ENCODE measurements at places on chromosomes 16 and 17.

GRCh38 chr17:80559825-80560251 is 15.2 kb downstream of the RPTOR start:
- no peaks in the 10 kb centered on the region for H3K36me3 ChIP-seq
- H3K27me3 ChIP-seq, result no peaks in the 10 kb centered on the region
- DNase-seq, result no peak
- H3K27ac ChIP-seq, result no peak overlapping the region
- no peaks in the 10 kb centered on the region for H3K4me1 ChIP-seq

- peaks cover 17% of the 10 kb centered on the region for H3K4me1 ChIP-seq
- no peak for DNase-seq
- no peak overlapping the region for H3K4me3 ChIP-seq
- H3K27ac ChIP-seq, result no peak overlapping the region
- no peaks in the 10 kb centered on the region for H3K27me3 ChIP-seq
Observed at GRCh38 chr16:22318690-22319358, 21.6 kb downstream of the POLR3E start.

DNA sequence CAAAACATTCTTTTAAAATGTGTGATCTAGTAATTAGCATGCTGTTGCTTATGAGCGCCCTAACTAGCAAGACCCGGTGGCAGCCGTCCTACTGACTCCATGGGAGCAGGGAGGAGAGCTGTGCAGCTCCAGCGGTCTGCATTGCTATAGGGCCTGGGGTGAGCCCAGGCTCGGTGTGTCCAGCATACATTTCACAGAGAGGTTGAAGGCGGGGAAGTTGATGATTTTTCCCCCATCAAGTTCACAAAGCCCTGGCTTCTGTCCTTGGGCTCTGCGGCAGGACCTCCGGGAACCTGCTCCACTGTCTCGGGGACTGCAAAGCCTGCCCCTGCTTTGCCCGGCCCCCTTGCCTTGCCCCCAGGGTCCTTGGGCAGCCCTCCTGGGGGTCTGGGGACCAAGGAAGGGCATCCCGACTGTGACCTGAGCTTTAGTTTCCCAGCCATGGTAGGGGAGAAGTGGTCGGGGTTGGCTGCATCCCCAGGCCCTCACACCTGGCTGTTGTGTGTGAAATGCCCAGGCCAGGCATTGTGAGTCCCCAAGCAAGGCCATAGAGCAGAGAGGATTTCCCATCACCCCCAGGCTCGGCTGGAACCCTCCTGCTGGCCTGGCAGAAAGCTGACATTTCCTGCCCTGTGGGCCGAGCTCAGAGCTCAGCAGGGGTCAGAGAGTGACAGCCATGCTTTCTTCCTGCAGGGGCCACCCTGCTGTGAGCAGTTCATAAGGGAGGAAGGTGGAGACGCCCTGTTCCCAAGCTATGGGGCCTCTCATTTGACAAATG is 24.8 kb downstream of the KCNJ12 start:
- H3K27me3 ChIP-seq, result peaks cover 8% of the 10 kb centered on the region
- peaks cover 7% of the 10 kb centered on the region for H3K4me1 ChIP-seq
- H3K27ac ChIP-seq, result no peak overlapping the region
- no peak for DNase-seq
- H3K36me3 ChIP-seq, result no peaks in the 10 kb centered on the region

DNA sequence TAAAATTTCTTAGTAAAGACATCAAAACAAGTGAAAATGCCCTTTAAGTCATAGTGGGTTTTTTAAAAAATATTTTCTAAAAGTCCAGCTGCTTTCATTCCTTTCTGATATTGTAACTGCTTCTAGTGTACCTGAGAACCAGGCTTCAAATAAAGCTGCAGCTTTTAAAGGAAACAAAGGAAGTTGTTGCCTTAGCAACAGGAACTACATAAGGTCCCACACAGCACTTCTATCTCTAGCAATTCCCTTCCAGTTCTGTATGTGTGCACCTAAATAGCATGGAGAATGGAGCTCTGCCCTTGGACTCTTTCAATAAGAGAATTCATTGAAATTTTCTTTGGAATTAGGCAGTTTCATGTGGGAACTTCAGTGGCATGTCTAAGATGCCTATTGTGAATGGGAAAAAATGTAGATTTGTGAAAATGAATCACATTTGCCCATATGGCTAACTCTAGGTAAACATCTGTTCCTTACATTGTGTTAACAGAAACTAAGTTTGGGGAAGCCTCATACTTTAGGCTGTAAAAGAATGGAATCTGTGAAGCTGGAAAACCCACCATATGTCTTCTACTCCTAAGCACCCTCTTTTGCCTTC is 206.4 kb downstream of the KIF2B start:
- H3K27me3 ChIP-seq, result no peaks in the 10 kb centered on the region
- H3K4me1 ChIP-seq, result no peaks in the 10 kb centered on the region
- H3K36me3 ChIP-seq, result no peaks in the 10 kb centered on the region
- H3K27ac ChIP-seq, result no peak overlapping the region
- DNase-seq, result no peak
- H3K4me3 ChIP-seq, result no peak overlapping the region

DNA sequence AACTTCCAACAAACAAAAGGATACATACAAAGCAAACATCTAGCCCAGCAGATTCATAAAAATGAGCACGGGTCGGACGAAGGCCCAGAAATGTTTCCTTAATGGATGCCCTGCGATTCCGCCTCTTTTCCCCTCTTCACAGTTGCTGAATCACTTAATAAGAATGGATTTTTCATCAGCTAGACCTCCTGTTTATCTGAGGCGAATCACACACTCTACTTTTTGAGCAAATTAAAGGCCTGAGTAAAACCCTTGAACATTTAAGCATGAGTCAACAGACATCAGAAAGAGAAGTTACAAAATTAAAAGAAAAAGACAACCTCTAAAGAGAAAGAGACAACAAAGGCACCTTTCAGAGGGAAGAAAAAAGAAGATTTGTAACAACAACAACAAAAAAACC is 44.7 kb downstream of the HS3ST3A1 start:
- DNase-seq, result no peak
- no peak overlapping the region for H3K27ac ChIP-seq
- no peaks in the 10 kb centered on the region for H3K27me3 ChIP-seq
- no peaks in the 10 kb centered on the region for H3K36me3 ChIP-seq
- H3K4me3 ChIP-seq, result no peak overlapping the region

DNA sequence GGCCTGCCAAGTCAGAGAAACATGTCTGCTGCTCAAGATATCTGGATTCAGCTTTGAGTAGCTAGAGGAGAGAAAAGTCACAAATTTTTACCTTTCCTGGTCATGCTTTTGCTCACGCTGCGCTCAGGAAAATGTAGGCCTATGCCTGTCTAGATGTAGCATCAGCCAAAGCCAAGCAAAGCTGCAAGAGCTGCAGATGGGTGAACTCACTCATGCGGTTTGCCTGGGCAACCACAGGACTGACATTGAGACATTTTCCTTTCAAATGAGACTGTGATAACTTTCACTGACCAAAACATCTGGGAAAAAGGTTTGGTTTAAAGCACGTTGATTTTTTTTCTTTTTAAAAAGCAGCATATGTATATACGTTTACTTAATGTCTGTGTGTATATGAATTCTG is 34.0 kb upstream of the NAGLU start:
- H3K4me1 ChIP-seq, result no peaks in the 10 kb centered on the region
- no peak overlapping the region for H3K27ac ChIP-seq
- H3K4me3 ChIP-seq, result no peak overlapping the region
- H3K36me3 ChIP-seq, result peaks cover 16% of the 10 kb centered on the region

DNA sequence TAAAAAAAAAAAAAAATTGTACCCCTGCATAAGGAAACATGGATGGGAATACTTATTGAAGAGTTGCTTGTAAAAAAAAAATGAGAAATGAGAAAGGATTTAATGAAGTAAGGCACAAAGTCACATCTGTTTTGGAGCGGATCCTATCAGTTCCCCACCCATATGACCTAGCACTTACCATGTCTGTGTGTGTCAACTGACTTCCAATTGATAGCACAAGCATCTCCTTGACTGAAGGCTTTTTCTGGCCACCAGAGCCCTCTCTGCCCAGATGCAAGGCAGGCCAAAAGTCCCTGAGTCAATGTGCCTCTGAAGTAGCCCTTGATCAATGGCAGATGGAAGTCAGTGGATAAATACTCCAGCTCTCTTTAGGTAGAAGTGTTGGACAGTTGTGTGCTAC is 13.4 kb upstream of the NLK start:
- H3K27me3 ChIP-seq, result no peaks in the 10 kb centered on the region
- no peak overlapping the region for H3K4me3 ChIP-seq
- no peak overlapping the region for H3K27ac ChIP-seq
- no peak for DNase-seq

- no peak overlapping the region for H3K4me3 ChIP-seq
- no peaks in the 10 kb centered on the region for H3K36me3 ChIP-seq
- DNase-seq, result no peak
- no peak overlapping the region for H3K27ac ChIP-seq
Observed at GRCh38 chr17:46832331-46832821, 13.9 kb upstream of the WNT3 start.

GRCh38 chr17:79616801-79617200 is 6.0 kb upstream of the RBFOX3 start:
- H3K27ac ChIP-seq, result no peak overlapping the region
- H3K4me3 ChIP-seq, result no peak overlapping the region
- no peaks in the 10 kb centered on the region for H3K36me3 ChIP-seq
- peaks cover 16% of the 10 kb centered on the region for H3K27me3 ChIP-seq

DNA sequence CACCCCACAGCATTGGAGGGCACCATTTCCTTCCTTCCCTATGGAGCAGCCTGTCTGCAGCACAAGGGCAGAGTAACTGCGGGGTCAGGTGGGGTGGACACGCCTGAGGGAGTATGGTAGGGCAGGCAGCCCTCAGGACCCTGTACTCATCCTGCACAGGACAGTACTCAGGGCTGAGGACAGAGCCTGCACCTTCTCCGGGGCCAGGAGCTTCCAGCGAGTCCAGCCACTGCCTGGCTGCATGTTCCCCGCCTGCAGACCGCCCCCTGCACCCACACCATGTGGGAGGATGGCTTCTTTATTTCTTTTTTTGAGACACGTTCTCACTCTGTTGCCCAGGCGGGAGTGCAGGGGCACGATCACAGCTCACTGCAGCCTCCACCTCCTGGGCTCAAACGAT is 47.6 kb upstream of the CDC42EP4 start:
- peaks cover 9% of the 10 kb centered on the region for H3K4me1 ChIP-seq
- no peak overlapping the region for H3K27ac ChIP-seq
- no peak overlapping the region for H3K4me3 ChIP-seq
- no peak for DNase-seq

GRCh38 chr16:57031156-57031555 is 41.8 kb downstream of the NLRC5 start:
- H3K36me3 ChIP-seq, result peaks cover 1% of the 10 kb centered on the region
- peaks cover 24% of the 10 kb centered on the region for H3K4me1 ChIP-seq
- no peaks in the 10 kb centered on the region for H3K27me3 ChIP-seq
- no peak for DNase-seq

GRCh38 chr17:59684967-59685366 is 22.3 kb downstream of the PTRH2 start:
- peaks cover 56% of the 10 kb centered on the region for H3K36me3 ChIP-seq
- DNase-seq, result no peak
- H3K4me3 ChIP-seq, result no peak overlapping the region
- no peak overlapping the region for H3K27ac ChIP-seq
- H3K4me1 ChIP-seq, result no peaks in the 10 kb centered on the region

GRCh38 chr17:77824102-77824779 is 134.3 kb upstream of the TNRC6C start:
- H3K36me3 ChIP-seq, result no peaks in the 10 kb centered on the region
- no peak overlapping the region for H3K4me3 ChIP-seq
- peaks cover 11% of the 10 kb centered on the region for H3K27me3 ChIP-seq
- DNase-seq, result no peak

DNA sequence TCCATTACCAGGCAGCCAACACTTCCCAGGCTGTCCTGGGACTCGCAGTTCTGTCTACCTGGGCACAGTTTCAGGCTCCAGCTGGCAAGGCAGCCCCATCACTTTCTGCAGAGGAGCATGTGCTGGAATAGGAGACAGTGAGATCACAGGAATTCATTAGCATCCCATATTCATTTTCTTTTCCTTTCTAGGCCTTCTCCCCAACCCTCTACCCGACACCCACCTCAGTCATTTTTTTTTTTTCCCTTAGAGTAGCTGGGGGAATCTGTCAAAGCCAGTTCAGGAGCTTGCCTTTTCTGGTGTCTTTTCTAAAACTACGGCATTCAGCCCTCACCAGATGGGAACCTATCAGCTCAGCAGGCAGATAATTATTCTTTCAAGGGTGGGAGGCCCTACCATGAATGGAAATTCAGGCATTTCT is 42.4 kb upstream of the FBXO47 start:
- no peak for DNase-seq
- H3K27me3 ChIP-seq, result no peaks in the 10 kb centered on the region
- H3K27ac ChIP-seq, result no peak overlapping the region
- no peaks in the 10 kb centered on the region for H3K36me3 ChIP-seq
- no peak overlapping the region for H3K4me3 ChIP-seq

GRCh38 chr17:37570527-37571093 is 38.6 kb downstream of the SYNRG start:
- peaks cover 7% of the 10 kb centered on the region for H3K36me3 ChIP-seq
- no peak overlapping the region for H3K27ac ChIP-seq
- no peaks in the 10 kb centered on the region for H3K4me1 ChIP-seq
- H3K27me3 ChIP-seq, result no peaks in the 10 kb centered on the region

GRCh38 chr17:378068-378467 is 25.5 kb upstream of the RPH3AL start:
- H3K27ac ChIP-seq, result no peak overlapping the region
- peaks cover 7% of the 10 kb centered on the region for H3K4me1 ChIP-seq
- H3K4me3 ChIP-seq, result no peak overlapping the region

- DNase-seq, result no peak
- no peaks in the 10 kb centered on the region for H3K4me1 ChIP-seq
- no peak overlapping the region for H3K27ac ChIP-seq
- H3K36me3 ChIP-seq, result peaks cover 21% of the 10 kb centered on the region
Observed at GRCh38 chr17:68533887-68534694, 21.9 kb downstream of the PRKAR1A start.

- no peak for DNase-seq
- no peak overlapping the region for H3K4me3 ChIP-seq
- no peaks in the 10 kb centered on the region for H3K4me1 ChIP-seq
- H3K36me3 ChIP-seq, result no peaks in the 10 kb centered on the region
- no peak overlapping the region for H3K27ac ChIP-seq
Observed at GRCh38 chr17:20085283-20085845, 76.2 kb downstream of the SPECC1 start.

DNA sequence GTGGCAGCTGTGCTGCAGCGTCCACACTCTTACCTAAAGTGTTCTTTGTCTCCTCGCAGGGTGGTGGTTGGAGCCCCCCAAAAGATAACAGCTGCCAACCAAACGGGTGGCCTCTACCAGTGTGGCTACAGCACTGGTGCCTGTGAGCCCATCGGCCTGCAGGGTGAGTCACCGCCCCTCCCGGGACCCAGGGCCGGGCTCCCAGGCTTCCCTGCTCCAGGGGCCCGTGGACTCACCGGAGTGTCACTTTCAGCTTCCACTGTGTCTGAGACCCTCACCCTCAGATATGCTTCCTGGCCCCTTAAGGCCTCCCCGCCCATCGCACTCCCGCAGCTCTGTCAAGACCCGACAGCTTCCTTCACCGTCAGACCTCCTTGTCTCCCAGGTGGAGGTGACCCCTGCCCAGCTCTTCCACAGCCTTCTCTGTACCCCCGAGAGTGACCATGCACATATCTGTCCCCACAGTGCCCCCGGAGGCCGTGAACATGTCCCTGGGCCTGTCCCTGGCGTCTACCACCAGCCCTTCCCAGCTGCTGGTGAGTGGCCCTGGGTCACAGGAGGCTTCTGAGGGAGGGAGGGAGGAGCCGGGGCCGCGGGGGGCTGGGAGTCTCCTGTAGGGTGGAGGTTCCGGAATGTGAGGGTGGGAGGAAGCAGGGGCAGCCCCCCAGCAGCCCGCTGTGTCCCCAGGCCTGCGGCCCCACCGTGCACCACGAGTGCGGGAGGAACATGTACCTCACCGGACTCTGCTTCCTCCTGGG is 1.8 kb downstream of the ITGAX start:
- no peak overlapping the region for H3K27ac ChIP-seq
- H3K27me3 ChIP-seq, result no peaks in the 10 kb centered on the region
- DNase-seq, result no peak
- no peaks in the 10 kb centered on the region for H3K36me3 ChIP-seq
- no peaks in the 10 kb centered on the region for H3K4me1 ChIP-seq
